Umbilical cord (tissue), 2 donors: ENCODE measurements at places on chromosomes 11 and 22. TPM values are rescaled to one million over a fixed set of nuclear protein-coding genes. Genes with fewer than 3 reads are reported as not detected.
A peak's percentile ranks its signal among the peaks of the same experiment; 100 is the strongest.

RAB36 gene
- 1.7 TPM for total RNA-seq

AQP11 gene
- total RNA-seq = 4.1 TPM

CRACR2B gene
- 3.1 TPM for total RNA-seq

- DNase-seq = no peak
Observed at GRCh38 chr22:36456464-36456845, 25.0 kb downstream of the TXN2 start.

KCNJ1 gene
- 2.6 TPM for total RNA-seq

DNA sequence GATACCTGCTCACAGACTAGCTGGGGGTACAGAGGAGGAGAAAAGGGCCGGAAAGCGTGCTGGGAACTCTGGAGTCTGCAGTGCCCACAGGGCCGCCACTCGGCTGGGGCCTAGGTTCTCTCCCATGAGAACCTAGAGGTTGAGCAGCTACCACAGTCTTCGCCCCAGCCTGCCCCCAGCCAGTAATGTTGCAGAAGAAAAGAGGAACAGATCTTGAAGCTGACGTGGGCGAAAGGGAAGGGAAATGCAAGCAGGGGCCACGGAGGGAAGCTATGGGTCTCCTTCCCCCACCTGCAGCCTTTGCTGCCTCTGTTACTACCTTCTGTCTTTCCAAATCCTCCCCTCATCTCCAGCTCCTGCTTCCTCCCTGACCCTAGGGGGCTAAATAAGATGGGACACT, 28.8 kb upstream of the P2RY2 start:
- DNase-seq = no peak

SCN4B gene
- 1.2 TPM for total RNA-seq

GRCh38 chr11:19316434-19316833, 75.7 kb upstream of the E2F8 start:
- peak; percentile 48 for DNase-seq

SYT8 gene
- 11.1 TPM for total RNA-seq

DNA sequence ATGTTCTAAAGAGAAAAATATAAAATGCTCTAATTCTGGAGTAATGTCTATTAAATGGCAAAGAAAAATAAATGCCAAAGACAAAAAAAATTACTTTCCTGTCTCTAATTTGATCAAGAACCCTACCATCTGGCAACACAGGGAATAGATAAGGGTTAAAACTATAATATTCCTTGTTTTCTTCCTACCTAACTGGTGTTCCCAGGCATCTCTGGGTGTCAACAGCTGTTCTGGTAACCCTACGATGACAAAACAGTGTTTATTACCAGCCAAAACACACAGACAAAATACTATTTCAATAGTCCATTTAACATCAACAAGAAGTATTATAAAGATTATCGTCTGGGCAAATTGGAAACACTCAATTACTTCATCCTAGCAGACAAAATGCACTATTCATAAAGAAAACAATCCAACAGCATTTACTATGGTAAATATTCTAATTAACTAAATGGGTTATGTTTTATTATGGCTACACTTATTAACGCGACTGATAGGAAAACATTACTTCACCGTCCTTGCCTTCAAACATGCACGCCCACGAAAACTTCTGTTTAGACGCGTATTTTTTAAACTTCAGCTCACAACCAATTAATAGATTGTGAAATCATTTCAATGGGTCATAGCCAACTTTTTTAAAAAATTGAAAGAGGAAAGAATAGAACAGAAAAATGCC, 50.6 kb downstream of the LGR4 start:
- DNase-seq = no peak

- DNase-seq = no peak
Observed at GRCh38 chr11:15897211-15897960, 459.0 kb downstream of the SOX6 start.

C11orf86 gene
- total RNA-seq = not detected

LMNTD2 gene
- 0.48 TPM for total RNA-seq

DNA sequence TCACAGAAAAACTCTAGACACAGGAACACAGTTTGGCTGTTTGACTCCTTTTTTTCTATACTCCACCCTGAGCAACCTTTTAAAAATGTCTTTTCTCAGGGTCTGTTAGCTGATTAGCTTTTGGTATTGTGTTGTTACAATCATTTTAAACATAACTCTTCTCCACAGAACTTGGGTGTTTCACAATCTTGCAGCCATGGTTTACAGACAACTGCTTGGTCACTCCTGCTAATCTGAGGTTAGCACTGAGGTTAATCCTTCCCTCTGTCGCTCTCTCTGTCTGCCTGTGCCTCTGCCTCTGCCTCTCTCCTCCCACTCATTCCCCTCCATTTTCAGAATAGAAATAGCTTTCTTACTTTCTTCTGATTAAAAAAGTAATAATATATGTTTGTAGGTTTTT, 62.4 kb upstream of the ZBED5 start:
- DNase-seq = no peak

- DNase-seq = no peak
Observed at GRCh38 chr11:48004456-48004855, 24.1 kb downstream of the PTPRJ start.

GRCh38 chr11:117511483-117511930, 183.9 kb downstream of the CEP164 start:
- no peak for DNase-seq
